ENCODE measurements at places on chromosomes 13 and 19.

- no peak for DNase-seq
Measured at GRCh38 chr13:59527500-59527899, 636.2 kb downstream of the DIAPH3 start.

DNA sequence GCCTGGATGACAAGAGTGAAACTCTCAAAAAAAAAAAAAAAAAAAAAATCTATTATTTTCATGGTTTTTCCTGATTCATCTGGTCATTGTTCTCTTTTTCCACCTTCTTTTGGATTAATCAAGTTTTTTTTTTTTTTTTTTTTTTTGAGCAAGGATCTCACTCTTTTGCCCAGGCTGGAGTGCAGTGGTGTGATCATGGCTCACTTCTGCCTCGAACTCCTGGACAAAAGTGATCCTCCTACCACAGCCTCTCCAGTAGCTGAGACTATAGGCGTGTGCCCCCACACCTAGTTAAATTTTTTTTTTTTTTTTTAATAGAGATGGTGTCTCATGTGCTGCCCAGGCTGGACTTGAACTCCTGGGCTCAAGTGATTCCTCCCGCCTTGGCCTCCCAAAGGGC, 27.7 kb downstream of the BLOC1S3 start:
- no peak for DNase-seq

GRCh38 chr19:29889702-29890101, 52.3 kb upstream of the URI1 start:
- DNase-seq, result no peak

GRCh38 chr13:73036566-73036965, 22.2 kb upstream of the KLF5 start:
- DNase-seq, result no peak

- no peak for DNase-seq
Measured at GRCh38 chr13:63643543-63643942, 2227.9 kb upstream of the PCDH20 start.

DNA sequence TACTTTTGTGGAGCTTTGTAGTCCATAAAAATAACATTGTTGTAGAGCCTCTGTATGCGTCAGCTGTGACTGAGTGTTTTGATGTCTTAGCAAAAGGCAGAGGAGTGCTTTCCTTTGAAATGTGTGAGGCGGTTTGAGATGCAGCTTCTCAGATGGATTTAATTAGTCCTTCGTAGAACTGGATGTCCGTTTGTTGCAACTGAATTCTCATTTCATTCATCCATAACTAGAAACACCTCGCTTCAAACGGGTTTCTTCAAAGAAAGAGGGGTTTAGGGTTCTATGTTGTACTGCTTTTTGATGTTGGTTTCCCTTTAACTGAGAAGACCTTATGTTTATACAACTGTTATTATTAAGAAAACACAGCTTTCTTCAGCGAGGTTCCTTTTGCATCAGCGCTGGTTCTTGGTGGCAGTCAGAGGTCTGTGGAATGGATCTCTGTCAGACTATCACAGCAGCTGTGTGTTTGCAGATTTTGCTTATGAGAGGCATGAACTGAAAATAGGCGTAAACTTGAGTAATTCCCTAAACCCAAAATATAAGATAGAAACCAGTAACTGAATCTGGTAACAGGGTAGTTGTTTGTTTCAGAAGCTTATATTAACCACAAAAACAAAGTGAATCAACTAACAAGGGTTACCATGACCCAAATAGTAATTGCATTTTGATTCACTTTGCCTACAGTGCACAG, 194.4 kb downstream of the GGACT start:
- no peak for DNase-seq

DNA sequence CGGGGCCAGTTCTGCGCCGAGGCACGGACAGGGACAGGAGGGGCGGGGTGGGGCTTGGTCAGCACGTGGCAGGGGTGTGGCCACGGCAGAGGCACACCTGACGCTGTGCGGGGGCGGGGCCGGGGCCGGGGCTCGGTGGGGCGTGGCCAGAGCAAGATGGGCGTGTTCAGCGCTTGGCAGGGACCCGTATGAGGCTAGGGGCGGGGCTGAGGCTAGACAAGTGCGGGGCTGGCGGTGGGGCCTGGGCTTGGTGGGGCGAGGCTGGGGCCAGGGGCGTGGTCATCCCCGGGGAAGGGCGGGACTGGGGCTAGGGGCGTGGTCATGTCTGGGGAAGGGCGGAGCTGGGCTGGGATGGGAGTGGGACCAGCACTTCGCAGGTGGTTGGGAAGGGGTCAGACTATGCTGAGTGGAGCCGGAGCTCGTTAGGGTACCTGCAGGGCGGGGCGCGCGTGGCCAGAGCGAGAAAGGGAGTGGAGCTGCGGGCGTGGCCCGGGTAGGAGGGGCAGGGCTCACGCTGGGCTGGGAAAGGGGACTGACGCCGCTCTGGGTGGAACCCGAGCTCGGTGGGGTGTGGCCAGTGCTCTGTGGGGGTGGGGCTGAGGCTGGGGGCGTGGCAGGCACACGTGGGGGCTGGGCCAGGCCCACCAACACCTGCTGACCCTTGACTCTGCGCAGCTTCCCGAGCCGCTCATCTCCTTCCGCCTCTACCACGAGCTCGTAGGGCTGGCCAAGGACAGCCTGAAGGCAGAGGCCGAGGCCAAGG, 12.8 kb downstream of the POLR2E start:
- DNase-seq, result peak; percentile 67

DNA sequence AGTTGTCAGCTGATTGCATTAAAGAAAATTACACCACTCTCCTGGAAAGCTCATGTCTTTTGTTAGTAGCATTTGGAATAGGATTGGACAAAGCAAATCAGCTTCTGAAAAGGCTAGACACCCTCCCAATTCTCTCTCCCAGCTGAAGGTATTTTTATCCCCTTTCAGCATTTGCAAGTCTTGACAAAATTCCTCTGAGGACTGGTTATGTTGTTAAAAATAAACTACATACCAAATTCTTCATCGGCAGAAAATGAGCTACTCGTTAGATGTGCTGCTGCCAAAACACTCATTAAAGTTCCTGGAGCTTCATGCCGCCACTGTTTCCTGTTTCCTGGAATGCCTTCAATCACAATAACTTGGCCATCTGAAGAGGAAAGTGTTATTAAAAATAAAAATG, 37.1 kb downstream of the UTP14C start:
- DNase-seq, result no peak

- DNase-seq, result no peak
Measured at GRCh38 chr13:75705395-75705794, 69.3 kb downstream of the LMO7 start.

- DNase-seq, result no peak
Measured at GRCh38 chr13:59475911-59476310, 687.8 kb downstream of the DIAPH3 start.

Measured in stimulated activated CD8-positive, alpha-beta memory T cell treated with anti-CD3 and anti-CD28 coated beads, Interleukin-7, amount 100 ng/mL, for 1 hour (primary cell).